ENCODE measurements at places on chromosomes 3 and 15.

DNA sequence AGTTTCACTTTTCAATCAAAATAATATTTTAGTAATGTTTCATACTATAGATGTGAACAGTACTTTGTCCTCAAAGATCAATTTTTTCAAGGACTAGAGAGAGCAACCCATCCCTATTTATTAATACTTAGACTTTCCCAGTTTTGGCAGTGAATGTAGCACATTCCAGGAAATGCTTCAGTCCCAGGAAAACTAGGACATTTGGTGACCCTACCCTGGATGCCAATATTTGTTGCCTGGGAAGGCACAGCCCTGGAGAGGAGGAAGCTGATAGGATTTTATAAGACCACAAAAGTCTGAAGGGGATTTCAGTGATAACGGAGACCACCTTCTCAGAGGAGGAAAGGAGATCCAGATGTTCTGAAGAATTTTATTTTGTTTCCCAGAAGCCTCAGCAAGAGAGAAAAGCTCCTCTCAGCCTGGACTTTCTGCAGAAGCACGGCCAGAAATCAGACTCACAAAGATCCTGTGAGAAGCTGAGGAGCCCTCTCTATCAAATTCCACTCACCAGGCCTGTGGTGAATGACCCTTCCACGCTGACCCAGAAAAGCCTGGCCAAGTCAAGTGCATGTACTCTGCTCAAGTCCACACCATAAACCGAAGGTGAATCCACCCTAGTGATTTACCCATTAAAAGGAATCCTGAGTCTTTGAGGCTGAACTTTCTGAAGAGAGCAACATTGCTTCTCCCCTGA lies 87.7 kb upstream of the ABHD17C start:
- DNase-seq: no peak

DNA sequence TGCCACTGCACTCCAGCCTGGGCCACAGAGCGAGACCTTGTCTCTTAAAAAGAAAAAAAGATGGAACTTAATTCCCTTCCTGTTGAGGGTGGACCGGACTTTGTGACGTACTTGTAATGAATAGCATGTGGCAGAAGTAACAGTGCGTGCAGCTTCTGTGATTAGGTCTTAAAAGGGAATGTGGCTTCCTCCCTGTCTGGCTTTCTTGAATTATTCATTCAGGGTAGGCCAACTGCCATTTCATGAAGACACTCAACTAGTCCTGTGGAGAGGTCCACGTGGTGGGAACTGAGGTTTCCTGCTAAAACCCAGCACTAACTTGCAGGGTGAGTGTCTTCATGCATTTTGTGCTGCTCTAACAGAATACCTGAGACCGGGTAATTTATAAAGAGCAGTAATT lies 98.9 kb upstream of the PIAS1 start:
- DNase-seq: no peak

DNA sequence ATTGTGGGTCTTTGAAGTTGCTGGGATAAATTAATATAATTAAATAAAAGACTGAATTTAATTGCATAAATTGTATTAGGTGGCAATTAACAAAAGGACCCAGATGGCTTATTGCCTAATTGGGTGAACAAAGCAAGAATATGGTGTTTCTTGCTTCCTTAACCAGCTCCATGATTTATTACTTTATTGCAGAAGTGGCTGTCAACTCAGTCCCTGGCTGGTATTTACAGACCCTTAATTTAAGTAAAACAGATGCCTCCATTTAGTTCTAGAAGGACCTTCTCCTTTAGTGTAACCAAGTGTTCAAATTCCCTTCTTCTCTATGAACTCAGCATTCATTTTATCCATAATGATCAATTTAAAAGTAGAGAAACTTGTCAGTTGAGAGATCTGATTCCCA lies 35.1 kb downstream of the DPH3 start:
- DNase-seq: no peak

DNA sequence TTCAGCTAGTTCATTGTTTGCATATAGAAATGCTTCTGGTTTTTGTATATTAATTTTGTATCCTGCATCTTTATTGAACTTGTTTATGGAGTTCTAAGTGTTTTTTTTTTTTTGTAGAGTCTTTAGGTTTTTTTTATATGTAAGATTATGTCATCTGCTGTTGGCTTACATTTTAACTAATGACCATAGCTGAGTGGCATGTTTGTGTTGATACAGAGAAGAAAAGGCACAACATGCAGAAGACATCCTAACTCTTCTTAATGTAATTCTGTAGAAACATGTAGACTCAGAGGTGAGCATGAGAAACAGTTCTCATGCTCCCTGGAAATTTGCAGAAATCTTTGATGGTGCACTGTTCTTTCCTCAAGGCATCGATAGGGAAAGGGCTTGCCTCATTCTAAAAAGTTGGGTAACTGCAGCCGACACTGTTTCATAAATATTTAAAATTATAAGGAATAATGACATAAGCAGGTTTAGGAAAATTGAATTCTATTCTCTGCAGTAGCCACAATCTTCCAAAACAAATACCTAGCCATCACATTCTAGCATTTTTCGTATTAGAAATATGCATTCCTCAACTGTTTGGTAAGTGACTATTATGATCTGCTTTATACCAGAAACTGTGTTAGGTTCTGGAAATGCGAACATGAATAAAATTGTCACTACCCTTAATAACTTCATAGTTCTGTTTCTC lies 499.6 kb upstream of the KCNMB2 start:
- no peak for DNase-seq

- DNase-seq: no peak
Observed at GRCh38 chr3:46462111-46462510, 2.6 kb downstream of the LTF start.

DNA sequence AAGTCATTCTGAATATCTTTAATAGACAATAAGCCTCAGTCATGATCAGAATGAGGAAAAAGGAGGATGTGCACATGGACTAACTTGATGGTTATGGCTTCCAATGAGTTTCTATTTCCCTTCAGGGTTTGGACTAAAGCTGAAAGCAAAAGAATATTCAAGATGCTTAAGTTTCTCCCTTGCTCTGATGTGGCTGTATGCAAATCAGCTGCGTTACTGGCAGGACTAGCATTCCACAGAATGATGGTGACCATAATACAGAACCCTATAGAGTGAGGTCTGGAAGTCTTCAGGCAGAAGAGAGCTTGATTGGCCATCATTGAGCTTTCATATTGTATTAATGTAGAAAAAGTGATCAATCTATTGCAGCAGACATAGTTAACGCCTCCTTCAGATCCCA lies 466.0 kb downstream of the NLGN1 start:
- no peak for DNase-seq

DNA sequence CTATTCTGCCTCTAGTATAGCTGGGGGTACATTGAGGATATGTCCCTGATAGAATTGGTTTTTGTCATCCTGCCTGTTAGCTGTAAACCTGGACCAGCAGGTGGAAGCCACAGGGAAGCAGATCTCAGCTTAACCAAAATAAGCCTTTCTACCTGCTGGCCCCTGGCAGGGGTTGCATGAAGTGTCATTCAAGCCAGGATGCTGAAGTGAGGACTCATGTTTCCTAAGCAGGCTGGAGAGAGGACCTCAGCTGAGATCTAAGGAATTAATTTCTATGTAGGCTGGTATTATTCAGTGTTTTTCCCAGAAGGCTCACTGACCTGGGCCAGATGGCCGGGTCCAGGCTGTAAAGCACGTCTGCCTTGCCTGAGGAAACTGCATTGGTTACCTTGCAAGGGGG lies 128.9 kb downstream of the MEGF11 start:
- DNase-seq: no peak

DNA sequence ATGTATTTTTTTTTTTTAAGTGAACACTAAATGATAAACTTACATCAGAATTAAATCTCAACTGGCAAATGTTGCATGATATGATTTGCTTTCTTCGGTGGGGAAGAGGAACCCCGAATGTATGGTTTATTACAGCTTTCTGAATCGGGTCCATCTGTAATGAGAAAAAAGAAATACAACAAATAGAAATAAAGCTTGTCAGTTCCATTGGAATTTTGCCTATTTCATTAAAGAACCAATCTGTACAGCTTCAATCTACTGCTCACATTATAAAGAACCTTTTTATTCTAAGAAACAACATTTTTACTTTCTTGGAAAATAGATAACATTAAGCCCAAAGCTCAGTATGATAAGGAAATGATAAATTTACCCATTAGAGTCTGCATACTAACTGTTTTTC lies 186.5 kb downstream of the ZNF385D start:
- DNase-seq: no peak

DNA sequence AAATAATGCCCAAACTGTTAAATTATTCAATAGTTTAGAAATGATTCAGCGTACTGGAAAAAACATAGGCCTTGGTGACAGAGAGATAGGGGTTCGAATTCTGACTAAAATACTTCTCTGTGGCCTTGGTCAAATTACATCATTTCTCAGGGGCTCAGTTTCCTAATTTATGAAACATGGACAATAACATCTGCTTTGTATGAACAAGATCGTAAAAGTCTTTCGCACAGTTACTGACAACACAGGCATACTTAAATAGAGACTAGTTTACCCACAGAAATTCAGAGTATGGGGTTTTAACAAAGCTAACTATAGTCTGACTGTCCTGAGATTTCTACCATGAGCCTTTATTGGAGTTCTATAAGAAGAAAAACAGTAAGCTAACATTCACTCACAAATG lies 440.4 kb downstream of the FHIT start:
- no peak for DNase-seq

GRCh38 chr3:25748189-25748588 lies 35.1 kb downstream of the NGLY1 start:
- DNase-seq: no peak

GRCh38 chr3:114642951-114643741 lies 349.3 kb downstream of the TIGIT start:
- no peak for DNase-seq

- no peak for DNase-seq
Observed at GRCh38 chr3:140170612-140171011, 235.6 kb downstream of the CLSTN2 start.

GRCh38 chr3:135097276-135097946 lies 302.4 kb downstream of the EPHB1 start:
- DNase-seq: no peak

DNA sequence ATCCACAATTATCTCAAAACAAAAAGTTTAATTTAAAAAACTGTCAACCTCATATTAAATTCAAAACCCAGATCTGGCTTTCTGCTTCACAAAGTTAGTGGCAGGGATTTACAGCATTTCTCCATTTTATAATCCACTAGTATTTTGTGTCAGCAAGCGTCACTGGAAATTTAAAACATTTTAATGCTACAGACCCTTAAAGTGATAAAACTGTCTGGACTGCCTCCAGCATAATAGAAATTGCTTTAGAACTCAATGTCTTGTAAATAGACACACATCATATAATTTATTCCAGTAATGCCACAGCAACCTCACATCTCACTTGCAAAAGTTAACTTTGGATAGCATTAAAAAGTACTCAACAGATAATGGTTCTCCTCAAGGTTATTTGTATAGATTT lies 116.1 kb downstream of the ULK4 start:
- DNase-seq: no peak

DNA sequence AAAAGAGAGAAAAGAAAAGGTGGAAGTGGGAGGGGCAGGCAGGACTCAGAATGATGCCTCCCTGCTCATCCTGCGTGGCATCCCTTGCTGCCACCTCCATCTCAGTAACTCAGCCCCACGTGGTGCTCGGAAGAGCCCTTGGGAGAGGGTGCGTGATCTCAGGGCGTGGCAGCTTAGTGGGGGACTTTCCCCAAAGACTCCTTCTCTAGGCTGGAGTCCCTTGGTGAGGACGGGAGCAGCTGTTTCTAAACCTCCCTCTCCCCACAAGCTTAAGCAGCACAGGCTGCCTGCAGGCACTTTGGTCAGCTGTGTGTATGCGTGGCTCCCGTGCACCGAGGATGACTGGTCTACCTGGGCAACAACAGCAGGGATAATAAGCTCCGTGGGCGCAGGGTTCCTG lies 7.4 kb upstream of the ANPEP start:
- no peak for DNase-seq

DNA sequence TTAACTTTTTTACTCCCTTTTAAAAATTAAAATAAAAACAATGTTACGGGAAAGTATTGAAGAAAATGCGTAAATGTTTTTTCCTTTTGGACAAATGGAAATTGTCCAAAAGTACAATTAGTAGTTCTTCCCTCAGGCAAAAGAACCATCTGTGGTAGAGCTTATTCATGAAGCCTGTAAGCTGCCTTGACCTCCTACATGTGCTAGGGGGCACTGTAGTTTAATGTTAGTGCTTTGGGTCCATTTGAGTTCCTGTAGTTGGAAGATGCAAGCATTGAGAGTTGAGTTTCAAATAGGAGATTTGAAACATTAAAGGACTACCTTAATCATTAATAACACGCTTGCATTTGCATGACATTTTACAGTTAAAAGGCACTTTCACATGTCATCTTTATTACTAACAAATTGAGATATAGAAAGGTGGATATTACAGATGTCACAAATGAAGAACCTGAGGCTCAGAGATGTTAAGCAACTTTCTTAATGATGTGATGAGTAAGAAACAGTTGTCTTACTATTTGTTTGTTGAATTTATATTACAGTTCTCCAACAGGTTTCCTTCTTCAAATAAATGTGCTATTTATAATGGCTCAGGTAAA lies 1.8 kb upstream of the ZNF385D start:
- DNase-seq: no peak

DNA sequence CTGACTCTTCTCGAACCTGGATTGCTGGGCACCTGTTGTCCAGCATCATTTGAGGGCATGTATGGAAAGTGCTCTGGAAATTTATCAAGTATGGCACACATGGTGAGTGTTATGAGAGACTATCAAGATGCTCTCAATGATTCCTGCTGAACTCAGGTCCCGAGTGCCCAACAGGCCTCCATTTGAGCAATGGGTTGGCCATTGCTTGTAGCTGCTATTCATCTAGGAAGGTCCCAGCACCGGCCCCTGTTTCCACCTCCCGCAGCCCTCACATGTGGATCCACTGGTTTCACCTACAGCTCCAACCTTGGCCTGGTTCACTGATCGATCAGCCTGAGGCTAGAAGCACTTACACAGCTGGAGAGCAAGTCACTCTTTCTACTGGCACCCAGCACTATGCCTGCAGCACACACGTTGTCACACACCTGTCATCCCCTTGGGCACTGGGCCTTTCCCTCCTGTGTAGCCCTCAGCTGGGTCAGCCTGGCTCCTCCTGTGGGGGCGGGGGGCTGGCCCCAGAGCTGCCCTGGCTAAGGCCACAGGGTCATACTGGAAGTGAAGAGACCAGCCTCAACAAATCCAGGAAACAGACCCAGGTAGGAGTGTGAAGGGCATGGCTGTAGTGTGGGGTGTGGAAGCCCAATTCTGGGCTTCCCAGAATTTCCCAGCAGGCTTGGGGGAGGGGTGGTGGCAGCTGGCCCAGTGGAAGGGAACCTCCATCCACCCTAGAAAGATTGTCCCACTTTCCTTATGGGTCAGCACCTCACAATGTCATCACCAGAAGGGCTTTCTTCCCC lies 41.7 kb upstream of the SMAD3 start:
- no peak for DNase-seq

- DNase-seq: no peak
Observed at GRCh38 chr3:127425505-127426443, 137.9 kb upstream of the PRR20G start.

DNA sequence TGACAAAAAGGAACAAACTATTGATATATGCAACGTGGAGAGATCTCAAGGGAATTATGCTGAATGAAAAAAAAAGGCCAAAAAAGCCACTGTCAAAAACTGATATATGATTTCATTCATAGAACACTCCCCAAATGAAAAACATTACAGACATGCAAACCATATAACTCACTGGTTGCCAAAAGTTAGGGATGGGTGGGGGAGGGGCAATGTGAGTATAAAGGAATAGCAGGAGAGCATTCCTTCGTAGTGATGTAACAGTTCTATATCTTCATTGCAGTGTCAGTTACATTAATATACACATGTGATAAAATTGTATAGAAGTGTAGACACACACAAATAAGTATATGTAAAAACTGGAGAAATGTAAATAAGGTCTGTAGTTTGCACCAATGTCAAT lies 12.2 kb downstream of the GBE1 start:
- DNase-seq: no peak
